ENCODE measurements at places on chromosomes 2 and 18. TPM values are rescaled to one million over a fixed set of nuclear protein-coding genes. Genes with fewer than 3 reads are reported as not detected.
A peak's percentile ranks its signal among the peaks of the same experiment; 100 is the strongest.

The RAPGEF4 gene
- total RNA-seq, result 16.6 TPM

The ERCC3 gene
- 23.8 TPM for total RNA-seq

The CPO gene
- total RNA-seq, result 0.27 TPM

The SERPINB4 gene
- total RNA-seq, result not detected

The GPAT2 gene
- 5.5 TPM for total RNA-seq

The TMEM200C gene
- total RNA-seq, result 0.32 TPM

The SCN9A gene
- total RNA-seq, result 1.3 TPM

The ABCG8 gene
- total RNA-seq, result not detected

The CIB4 gene
- total RNA-seq, result not detected

The SERPINB11 gene
- not detected for total RNA-seq

DNA sequence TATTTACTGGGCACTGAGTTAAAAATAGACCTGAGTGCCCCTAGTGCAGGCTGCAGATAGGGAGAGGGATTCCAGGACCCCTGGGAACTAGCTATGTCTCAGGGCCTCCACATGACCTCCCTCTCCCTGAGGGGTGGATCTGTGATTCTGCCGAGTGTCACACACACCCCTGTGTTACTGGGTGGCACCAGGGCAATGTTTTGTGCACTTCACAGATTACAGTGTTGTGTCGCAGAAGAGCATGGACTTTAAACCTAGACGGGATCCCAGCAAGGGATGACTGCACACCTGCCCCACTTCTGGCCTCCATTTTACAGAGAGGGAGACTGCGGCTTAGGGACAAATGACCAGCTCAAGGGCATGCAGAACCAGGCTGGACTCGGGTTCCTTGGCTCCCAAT, 65.6 kb downstream of the ZFP36L2 start:
- no peak for DNase-seq

- no peak for DNase-seq
Observed at GRCh38 chr2:59177748-59178147, 936.6 kb upstream of the FANCL start.

DNA sequence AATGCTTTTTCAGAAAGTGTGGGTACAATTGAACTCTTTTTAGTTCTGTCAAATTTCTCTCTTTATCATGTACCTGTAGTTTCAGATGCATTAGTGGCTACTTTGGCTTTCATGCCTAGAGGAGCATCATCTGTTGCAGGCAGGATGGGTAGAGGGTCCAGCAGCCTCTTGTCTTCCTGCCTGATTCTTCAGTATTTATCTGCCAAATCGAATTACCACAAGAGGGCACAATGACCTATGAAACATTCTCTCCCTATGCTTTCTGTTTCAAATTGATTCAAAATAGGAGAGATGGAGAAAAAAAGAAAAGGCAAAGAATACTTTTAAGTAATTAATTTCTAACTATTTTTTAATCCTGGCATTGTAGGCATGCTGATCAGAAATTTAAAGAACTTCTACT, 477.2 kb downstream of the TRIB2 start:
- no peak for DNase-seq

DNA sequence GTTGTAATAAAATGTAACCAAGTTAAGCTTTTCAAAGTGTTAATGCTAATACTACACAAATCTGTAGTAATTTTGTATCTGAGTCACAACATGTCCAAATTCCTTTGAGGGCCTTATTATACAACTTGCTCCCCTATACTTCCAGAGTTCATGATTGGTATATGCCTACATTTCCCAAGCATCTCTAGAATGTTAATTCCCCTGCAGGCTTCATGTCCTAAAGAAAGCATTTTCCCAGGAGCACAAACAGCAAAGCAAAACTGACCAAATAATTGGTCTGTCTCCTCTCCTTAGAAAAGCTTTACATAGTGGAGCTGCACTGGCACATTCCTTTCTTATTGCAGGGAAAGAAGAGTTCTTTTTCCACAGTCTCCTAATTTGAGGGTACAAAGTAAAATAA, 3.7 kb downstream of the ALS2 start:
- DNase-seq, result no peak

DNA sequence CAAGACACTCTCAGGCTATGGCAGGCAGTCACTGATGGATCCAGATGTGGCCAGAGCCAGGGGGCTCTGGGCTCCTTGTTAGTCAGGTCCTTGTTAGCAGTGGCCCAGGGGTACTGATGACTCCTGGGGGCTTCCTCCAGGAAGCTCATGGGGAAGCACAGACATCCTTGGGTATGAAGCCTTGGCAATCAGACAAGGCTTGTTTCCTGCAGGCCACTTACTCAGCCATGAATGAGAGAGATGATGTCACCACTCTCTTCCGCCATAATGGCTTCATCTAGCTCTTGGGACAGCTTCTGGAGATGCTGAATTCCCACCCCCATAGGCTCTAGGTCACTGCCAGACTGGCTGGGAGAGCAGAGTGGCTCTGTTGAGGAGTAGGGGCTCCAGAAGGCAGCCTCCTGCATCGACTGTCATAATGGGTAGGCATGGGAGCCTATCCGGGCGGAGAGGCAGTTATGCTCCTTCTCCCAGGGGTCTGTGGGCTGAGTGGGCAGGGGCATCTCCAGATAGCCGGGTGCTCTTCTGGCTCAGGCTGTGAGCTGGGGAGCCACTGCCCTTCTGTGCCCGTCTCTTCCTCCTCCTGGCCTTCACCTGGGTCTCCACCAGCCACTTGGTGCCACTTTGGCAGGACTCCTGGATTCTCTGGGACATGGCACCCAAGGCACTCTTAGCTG, 40.2 kb upstream of the BMPR2 start:
- DNase-seq, result no peak

GRCh38 chr2:235527806-235528469, 34.1 kb downstream of the AGAP1 start:
- no peak for DNase-seq

DNA sequence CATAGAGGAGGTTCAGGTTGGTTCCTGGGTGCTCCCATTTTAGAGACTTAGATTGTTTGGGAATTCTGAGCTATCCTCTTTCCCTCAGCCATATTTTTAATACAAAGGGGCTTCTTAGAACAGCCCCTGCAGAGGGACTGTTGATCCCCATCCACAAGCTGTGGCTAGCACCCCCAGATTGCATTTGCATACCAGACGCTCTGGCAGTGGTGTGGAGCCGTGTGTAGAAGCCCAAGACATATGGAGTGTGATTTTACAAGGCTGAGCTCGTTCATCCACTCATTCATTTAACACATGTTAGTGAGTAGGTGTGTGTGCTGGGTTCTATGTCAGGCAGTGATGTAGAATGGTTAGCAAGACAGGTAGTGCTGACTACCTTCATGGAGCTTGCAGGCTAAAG, 166.7 kb upstream of the BOD1L2 start:
- no peak for DNase-seq

GRCh38 chr2:118274841-118275510, 186.7 kb downstream of the INSIG2 start:
- no peak for DNase-seq

DNA sequence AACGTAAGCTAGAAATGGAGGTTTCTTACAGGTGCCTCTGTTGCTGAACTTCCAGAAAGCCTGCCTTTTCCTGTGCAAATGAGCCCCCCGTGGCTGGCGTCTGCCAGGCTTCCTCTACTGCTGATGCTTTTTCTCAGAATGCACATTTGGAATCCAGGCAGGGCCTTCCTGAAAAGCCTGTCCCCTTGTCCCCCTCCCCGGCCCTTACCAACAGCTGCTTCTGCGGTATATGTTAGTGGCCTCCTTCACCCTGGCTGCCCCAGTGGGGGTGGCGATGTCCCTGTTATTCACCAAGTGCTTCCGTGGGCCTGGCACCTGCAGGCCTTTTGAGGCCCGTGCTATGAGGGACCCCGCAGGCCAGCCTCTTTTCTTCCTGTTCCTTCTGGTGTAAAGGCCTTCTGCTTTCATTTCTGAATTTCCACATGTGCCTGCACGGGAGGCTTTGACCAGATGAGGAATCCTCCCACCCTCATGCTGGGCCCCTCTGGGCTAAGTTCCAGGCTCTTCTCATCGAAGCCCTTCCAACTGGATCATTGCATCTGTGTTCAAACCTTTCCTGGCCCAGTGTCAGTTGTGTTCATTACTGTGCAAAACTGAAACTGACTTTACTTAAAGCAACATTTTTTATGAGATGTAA, 10.4 kb downstream of the CNDP2 start:
- no peak for DNase-seq

GRCh38 chr2:126653761-126654160, 2.2 kb upstream of the GYPC start:
- DNase-seq, result no peak

GRCh38 chr2:233461481-233461891, 105.1 kb downstream of the USP40 start:
- DNase-seq, result no peak

GRCh38 chr2:236872015-236872414, 213.7 kb upstream of the COPS8 start:
- no peak for DNase-seq

GRCh38 chr2:57156231-57156924, 890.2 kb upstream of the VRK2 start:
- no peak for DNase-seq

GRCh38 chr18:34212511-34212910, 12.2 kb downstream of the NOL4 start:
- DNase-seq, result no peak

- no peak for DNase-seq
Observed at GRCh38 chr18:32095192-32095899, 3.7 kb downstream of the RNF138 start.

DNA sequence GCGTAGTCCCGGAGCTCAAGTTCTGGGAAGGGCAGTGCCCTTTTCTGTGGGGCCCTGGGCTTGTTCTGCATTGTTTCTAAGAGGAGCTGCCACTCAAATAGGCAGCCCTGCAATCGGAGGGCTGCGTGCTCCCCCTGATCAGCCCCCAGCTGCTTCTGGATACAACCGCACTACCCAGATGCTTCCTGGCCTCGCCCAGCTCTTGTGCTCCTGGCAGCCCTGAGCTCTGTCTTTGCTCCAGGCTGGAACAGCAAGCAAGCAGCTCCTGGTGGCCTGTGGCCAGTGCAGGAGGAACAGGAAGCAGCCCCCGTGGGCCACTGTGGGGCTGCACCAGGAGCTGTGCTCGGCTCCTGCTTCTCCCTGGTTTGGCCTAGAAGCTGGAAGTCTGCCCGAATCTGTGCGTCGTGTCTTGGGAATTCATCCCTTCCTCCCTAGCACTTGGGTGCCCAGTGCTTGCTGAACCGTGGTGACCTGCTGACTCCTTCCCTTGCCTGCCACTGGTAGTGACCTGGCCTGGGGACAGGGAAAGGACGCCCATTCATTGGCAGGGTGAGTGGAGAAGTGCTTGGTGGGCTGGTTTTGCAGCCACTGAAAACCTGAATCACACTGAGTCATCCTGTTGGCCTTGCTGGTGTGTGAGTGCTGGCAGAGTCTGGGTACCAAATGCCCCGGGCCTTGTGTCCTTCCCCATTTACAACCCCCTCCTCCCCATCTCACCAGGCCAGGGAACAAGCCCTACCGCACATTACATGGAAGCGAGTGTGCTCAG, 27.3 kb upstream of the NTSR2 start:
- peak; percentile 72 for DNase-seq

DNA sequence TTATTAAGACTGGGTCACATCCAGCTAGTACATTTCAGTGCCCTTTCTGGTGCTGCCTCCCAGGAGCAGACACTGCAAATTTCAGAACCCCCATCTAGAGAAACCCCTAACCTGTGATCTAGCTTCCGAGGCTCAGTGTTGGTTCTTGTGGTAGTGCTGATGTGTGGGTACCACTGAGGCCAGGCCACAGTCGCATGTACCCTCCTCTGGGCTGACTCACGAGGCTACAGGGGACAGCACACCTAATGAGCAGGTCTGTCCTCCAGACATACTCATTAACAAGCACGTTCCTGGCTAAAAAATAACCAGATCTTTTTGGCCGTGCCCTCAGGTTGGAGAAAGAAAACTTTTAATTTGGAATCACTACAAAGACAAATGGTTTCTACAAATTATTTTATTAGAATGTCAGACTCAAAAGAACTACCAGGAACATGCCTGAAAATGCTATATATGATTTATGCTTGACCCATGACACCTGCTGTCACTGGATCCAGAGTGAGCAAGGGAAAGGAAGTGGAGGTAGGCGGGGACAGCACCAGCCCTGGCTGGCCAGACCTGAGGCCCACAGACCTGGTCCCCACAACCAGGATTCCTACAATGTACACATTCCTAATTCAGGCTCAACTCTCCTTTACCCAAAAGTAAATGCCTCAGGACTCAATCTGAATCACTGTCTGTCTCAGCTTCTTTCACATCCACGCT, 8.5 kb downstream of the CIAO1 start:
- no peak for DNase-seq

GRCh38 chr18:51614033-51614432, 416.6 kb upstream of the MEX3C start:
- DNase-seq, result peak; percentile 18

GRCh38 chr2:79112269-79112668, 8.0 kb upstream of the REG1A start:
- no peak for DNase-seq

GRCh38 chr2:226674123-226674522, 125.5 kb downstream of the IRS1 start:
- DNase-seq, result no peak

- DNase-seq, result no peak
Observed at GRCh38 chr2:158321264-158321663, 135.3 kb downstream of the CCDC148 start.

- no peak for DNase-seq
Observed at GRCh38 chr2:230048010-230048671, 20.6 kb downstream of the SLC16A14 start.

GRCh38 chr2:111035830-111036441, 84.8 kb upstream of the BCL2L11 start:
- no peak for DNase-seq

- DNase-seq, result no peak
Observed at GRCh38 chr2:4247791-4248190, 544.4 kb downstream of the DCDC2C start.

DNA sequence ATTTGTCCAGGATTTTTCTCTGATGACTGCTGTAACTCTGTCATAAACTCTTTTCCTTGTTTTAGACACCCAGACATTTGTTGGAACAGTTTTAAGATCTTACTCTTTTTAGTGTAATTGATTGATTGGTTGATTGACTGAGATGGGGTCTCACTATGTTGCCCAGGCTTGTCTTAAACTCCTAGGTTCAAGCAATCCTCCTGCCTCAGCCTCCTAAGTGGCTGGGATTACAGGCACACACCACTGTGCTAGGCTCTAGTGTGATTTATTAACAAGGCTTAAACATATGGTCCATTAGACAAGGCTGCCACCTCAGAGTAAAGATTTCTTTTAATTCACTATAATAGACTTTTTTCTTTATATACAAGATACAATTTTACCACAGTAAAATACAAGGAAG, 2.0 kb downstream of the PAIP2B start:
- no peak for DNase-seq

DNA sequence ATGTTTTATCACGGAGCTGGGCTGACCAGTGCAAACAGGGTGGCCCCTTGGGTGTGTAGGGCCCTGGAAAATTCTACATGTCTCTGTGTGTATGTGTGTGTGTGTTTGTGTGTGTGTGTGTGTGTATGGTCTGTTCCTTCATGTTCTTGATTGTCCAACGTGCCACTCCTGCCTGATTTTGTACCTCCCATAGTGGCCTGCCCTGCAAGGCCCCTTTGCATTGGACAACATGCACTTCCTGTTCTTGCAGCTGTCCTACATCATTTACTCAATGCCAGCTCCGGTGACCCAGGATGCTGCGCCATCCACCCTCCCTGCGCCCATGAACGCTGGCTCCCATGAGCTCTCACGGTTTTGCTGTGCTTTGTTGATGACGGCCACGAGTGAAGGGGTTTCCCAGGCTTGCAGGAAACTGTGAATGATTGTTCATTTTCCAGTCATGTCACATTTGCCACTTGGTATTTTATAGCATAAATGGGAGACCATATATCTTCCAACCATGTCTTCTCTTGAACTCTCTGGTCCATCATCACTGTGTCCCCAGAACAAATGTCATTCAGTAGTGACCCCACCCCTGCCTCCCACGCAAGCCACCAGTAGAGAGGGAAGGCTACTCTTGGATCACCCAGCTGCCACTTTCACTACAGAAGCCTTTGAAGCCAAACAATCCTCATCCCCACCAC, 69.7 kb upstream of the NCK2 start:
- DNase-seq, result no peak
